ENCODE measurements at places on chromosomes 3 and 15.

GRCh38 chr3:188627652-188628051 lies 473.7 kb downstream of the LPP start:
- DNase-seq, result no peak

GRCh38 chr3:49718858-49719213 lies 648 bp downstream of the AMIGO3 start:
- no peak for DNase-seq

DNA sequence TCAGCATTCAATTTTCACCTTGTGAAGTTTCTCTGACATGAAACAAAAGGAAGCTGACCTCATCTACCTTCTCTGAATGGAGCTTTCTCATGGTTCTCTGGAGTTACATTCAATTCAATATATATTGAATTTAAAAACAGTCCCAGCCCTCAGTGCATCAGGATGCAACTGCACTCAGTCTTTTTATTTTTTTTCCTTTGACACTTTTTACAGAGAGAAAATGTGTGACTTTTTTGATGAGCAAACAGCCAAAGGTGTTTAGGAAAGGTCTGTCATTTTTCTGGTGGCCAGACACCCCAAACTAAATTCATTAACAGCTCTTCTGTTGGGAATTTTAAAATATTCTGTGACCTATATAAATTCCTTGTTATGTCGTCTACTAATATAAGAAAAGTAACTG lies 19.3 kb upstream of the SNRK start:
- DNase-seq, result no peak

DNA sequence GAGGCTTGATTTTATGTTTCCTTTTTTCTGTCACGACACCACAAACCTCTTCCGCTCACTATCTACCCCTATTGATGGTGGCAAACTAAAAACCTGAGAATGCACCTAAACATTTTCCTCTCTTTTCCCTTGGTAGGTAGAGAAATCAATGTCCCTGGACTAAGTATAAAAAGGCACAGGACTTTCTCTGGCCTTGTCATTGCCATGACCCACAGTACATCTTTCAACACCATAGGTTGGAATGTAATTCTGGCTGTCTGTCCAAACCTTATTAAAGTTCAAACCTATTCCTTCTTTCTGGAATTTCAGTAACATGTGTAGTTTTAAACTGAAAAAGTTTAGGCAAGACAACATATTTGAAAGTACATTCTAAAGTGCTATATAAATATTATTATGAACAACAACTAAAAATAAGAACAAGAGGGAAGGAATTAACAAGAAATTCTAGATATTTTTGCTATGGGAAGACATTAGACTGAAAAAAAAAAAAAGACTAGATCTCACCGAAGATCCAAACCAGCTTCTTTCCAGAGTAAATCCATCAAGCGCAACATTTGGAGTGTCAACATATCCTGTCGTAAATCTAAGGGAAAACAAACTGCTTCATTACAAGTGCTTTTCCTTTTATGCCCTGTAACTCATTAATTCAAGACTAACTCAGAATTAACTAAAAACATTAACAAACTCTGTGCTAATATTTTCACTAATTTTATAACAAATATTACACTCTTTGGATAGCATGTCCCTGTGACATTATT lies 73.1 kb downstream of the FAIM start:
- DNase-seq, result no peak

- peak; percentile 12 for DNase-seq
Observed at GRCh38 chr3:45906681-45907407, 20.5 kb downstream of the CCR9 start.

- no peak for DNase-seq
Observed at GRCh38 chr15:80982839-80983238, 6.8 kb downstream of the MESD start.

- no peak for DNase-seq
Observed at GRCh38 chr3:195868866-195869412, 39.4 kb downstream of the TNK2 start.

DNA sequence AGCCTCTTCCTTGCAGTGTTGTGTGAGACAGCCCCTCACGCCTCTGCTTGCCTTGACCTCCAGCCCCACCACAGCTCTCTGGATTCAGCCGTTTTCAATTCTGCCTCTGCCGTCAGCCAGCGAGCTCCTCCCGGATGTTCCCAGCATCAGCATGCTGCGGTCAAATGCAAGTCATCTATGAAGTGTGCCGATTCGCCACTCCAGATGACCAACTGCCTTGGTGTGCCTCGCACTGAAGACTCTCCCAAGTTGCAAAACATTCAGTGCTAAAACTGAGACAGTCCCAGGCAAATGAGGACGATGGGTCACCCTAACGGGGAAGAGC lies 30.6 kb upstream of the RASA2 start:
- no peak for DNase-seq

- peak; percentile 76 for DNase-seq
Observed at GRCh38 chr3:58217209-58217811, 6.5 kb upstream of the DNASE1L3 start.

GRCh38 chr3:176403531-176403930 lies 793.8 kb downstream of the TBL1XR1 start:
- DNase-seq, result no peak

GRCh38 chr15:84082739-84083138 lies 152.8 kb upstream of the GOLGA6L4 start:
- no peak for DNase-seq

GRCh38 chr15:101280007-101280406 lies 2.7 kb upstream of the SELENOS start:
- no peak for DNase-seq

GRCh38 chr3:118229196-118229595 lies 805.5 kb downstream of the IGSF11 start:
- DNase-seq, result no peak

DNA sequence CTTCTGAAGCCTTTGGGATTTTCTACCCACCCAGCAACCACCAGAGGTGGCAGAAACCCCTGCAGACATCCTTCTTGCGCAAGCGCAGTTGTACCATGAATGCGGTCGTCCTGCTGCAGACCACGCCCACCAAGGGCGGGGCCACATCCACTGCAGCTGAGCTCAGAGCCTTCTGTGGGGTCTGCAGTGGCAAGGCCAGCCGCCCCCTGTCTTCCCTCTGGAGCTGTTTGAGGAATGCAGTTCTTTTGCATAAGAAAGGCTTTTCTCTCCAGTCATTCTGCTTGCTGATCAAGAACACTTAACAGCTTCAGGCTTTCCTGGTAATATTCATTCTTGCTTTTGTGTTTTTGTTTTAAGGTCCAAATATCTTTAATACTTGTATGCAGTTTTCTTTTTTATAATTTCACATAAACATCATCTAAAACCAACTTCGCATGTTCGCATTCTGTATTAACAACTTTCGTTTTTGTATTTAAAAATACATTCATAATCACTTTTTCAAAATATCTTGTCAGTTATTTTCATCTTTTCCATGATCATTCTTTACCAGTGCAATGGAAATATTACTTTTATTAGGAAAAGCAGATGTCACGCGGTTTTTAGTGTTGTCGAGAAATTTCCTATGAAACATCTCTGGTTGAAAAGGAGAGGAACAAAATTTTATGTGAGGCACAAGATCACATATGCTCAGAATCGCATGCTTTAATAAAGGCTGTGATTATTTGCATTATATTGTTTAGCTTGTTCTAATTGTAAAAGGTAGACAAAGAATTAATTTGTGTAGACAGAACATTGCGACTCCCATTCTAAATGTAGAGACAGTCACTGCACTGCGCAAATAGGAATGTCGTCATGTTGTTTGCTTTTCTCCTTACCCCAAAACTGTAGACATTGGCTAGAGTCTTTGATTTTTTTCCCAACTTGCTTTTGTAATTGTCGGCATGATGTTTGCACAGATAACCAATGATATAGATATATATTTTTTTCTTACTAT lies 98.1 kb upstream of the SNRPN start:
- DNase-seq, result peak; percentile 21

DNA sequence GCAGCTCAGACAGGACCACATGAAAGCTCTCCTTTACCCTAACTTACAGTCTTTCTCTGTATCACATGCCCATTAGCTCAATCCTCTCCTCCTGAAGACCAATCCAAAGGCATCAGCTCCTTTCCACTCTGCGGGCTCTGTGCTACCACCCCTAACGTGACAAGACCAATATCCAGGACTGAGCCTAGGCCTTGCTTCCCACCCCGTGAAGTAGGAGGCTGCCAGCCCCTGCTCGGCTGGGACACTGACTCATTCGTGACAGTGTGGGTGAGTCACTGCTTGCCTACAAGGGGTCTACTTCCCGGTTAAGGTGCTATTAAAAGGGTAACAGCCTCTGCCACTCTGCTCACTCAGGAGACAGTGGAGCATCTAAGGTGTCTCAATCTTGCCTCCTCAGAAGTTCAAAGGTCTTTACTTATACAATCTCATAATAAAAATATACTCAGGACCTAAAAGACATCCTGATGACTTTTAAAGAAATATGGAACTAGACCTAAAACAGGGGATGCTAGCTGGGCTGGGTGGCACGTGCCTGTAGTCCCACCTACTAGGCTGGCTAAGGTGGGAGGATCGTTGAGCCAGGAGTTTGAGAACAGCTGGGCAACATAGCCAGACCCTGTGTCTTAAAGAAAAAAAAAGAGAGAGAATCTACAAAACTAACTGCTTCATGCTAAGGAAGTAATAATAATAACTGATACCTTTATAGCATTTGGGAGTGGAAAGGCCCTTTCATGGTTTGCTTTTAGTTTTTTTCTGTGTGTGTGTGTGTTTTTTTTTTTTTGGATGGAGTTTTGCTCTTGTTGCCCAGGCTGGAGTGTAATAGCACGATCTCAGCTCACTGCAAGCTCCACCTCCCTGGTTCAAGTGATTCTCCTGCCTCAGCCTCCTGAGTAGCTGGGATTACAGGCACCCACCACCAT lies 55.0 kb downstream of the TMEM44 start:
- peak; percentile 87 for DNase-seq

DNA sequence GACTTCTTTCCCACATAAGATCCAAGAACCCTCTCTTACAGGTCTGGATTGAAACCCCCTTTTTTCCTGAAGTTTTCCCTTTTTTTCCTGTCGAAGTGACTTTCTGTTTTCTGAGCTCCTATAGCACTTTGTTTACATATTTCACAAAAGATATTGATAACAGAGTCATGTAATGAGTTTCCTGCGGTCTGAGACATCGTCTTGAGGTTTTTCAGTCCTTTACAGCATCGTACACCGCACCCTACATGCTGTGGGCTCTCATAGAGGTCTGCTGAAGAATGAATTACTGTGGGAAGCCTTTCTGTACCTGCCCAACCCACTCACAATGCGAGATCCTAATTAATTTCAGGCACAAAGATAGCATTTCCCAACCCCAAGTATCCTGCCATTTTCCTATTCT lies 53.1 kb downstream of the MCF2L2 start:
- no peak for DNase-seq

DNA sequence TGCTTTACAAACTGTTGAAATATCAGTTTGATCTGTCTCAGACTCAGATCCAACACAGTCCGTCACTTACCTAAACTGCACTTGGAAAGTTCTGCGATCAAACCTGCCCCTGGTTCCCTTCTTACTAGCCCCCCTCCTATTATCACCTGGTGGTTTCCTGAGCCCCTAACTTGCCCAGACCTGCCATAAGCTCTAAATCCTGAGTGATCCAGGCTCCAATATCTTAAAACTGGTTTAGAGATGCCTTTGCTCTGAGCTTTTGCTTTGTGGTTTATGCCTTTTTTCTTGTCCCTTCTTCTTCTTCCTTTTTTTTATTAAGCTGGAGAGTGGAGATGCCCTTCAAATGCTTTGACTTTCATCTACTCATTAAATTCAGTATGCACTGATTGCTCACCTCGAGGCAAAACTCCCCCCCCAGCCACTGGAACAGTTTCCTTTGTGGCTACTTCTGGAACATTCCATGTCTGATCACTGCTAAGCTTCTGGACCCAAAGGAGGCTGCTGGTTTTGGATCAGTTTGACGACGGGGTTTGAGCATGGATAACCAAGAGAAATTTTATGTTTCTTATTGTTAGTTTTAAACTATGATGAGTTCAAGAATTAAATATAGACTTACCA lies 3.5 kb upstream of the ITGB5 start:
- DNase-seq, result no peak

DNA sequence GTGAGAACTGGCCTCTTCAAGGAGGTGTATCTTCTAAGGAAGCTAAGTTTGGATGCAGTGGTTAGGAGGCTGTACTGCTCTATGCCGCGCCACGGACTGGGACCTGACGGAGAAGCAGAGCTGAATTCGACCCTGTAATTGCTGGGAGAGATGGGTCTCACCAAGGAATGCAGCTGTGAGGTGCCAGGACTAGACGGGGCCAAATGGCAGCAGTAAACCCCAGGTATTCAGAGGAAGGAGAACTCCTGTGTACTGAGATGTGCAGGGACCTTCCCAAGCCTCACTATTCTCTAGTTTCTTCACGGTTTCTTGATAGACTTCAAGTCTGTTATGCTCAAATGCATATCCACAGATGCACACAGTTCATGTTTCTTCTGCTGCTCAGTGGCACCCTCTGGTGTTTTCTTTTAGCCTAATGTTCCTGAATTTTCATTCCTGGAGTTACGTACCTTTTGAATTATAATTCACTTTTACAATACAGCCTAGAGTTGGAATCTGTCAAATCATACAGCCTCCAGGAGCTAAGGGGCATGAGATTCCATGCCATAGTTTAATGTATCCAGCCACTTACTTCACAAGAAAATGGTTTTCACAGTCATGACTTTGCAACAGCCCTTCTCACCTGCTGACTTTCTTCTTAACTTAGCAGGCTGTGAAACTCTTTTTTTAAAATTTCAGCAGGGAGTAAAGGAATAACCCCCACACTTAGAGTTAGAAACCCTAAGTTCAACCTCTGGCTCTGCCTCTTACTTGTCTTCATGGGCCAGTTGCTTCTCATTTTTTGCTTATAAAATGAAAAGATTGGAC lies 61.8 kb downstream of the GLDN start:
- DNase-seq, result peak; percentile 55

DNA sequence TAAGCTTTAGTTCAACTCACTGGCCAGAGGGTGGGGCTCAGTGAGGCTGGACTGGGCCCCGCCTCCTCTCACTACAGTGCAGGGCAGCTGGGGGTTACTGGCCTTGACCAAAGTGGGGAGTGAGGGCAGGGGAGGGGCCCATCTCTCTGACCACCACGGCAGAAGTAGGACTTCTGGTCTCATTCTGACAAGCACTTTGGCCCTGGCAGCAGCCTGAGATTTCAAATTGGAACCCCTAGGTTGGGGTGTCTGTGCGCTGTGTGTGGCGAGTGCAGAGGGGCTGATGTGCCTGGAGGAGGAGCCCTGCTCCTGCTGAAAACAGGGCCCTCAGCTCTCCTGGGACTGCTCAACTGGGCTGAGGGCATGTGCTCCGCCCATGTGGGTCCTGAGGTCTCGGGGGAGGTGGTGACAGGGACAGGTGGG lies 60.3 kb upstream of the RPL32 start:
- DNase-seq, result peak; percentile 69

DNA sequence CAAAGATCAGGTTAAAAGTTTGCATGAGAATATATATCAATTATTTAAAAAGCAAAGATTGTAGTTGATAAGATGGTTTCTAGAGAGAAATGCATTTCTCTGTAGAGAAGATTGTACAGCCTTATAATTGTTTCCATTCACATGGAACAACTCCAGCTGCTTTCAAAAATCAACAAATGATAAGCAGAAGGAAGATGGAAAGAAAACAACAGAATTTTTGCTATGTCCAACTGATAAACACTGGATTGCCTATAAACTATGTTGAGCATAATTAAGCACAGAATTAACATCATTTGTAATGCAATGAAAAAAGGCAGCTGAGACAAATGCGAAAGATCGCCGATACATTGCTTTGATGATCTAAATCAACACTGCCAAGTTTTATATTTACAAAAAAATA lies 89.0 kb downstream of the C3orf85 start:
- no peak for DNase-seq

- DNase-seq, result no peak
Observed at GRCh38 chr3:192408007-192408646, 319.2 kb downstream of the FGF12 start.

Measured in NB4 (cell line).